ENCODE measurements at places on chromosomes 3 and 15.

DNA sequence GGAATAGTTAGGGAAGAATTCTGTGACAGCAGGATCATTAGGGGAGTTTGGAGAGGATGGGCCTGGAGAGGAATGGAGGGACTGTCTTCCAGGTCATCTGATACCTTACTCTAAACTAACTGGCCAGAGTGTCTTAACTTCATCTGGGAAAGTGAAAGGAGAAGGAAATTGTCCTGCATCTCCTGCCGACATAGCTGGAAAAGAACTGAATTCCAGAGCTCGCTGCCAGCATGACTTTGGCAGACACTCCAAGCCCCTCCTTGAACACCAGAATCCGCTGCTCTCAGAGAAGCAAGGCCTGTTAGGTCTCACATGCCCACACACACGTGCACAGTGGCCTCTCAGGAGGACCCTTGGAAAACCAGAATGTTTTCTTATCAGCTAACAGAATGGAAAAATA lies 10.5 kb downstream of the ABI3BP start:
- DNase-seq, result no peak

- no peak for DNase-seq
Measured at GRCh38 chr3:193779933-193780332, 186.9 kb downstream of the OPA1 start.

DNA sequence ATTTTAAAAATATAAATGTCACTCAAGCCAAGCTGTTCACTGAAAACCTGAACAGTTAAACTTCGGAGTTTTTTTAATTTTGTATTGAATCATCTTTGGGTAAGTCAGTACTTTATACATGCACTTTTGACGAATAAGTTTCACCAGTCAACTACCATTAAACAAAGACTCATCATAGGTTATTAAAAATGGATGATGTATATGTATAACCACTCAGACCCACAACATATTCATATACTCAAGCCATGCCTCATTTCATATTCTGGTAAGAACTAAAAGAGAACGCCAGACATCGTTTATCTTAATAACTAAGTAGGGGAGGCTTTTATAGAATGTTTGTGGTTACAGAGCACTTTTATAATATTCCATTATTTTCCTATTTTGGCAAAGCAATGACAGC lies 18.3 kb downstream of the MSL2 start:
- no peak for DNase-seq

- no peak for DNase-seq
Measured at GRCh38 chr3:128532012-128532983, 39.3 kb upstream of the GATA2 start.

DNA sequence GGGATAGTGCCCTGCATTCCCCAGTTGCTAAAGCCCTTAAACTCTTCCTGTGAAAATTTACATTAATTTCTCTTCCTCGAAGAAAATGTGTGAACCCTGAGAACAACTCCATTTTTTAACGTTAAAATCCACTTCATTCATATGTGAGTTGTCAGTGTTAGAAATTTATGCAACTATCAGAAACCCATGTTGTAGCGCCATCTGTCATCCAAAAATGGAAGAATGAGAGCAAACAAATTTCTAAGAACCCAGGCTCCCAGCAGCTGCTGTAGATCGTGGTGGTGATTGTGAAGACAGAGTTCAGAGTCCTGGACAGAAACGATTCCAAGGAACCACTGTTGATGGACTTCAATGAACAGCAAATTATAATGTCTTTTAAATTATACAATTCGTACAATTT lies 179.7 kb upstream of the NDN start:
- DNase-seq, result no peak

GRCh38 chr15:53208751-53209150 lies 418.6 kb upstream of the ONECUT1 start:
- no peak for DNase-seq
